ENCODE measurements at places on chromosomes 2 and 18. TPM values are rescaled to one million over a fixed set of nuclear protein-coding genes. Genes with fewer than 3 reads are reported as not detected.

Gene MEIS1
- total RNA-seq = 19.6 TPM

Gene CAPN10
- total RNA-seq = 28.2 TPM

Gene UGT1A8
- not detected for total RNA-seq

Gene MAPK4
- total RNA-seq = 0.26 TPM

Gene C2orf76
- 1.7 TPM for total RNA-seq

Gene RAX
- not detected for total RNA-seq

Gene FSIP2
- total RNA-seq = 0.11 TPM

Gene MARCO
- not detected for total RNA-seq

Gene FAM98A
- total RNA-seq = 39.9 TPM

Gene PNPT1
- 33.9 TPM for total RNA-seq

Gene LOXHD1
- total RNA-seq = not detected

Gene REG3A
- not detected for total RNA-seq

Gene PTPRM
- 47.3 TPM for total RNA-seq
